ENCODE measurements at places on chromosomes 4 and X.

- no peak for DNase-seq
These were observed 97.3 kb downstream of the GEMIN8 start for GRCh38 chrX:13932416-13932815.

- DNase-seq, result no peak
These were observed 71.1 kb upstream of the PPP3CA start for GRCh38 chr4:101418466-101418865.

DNA sequence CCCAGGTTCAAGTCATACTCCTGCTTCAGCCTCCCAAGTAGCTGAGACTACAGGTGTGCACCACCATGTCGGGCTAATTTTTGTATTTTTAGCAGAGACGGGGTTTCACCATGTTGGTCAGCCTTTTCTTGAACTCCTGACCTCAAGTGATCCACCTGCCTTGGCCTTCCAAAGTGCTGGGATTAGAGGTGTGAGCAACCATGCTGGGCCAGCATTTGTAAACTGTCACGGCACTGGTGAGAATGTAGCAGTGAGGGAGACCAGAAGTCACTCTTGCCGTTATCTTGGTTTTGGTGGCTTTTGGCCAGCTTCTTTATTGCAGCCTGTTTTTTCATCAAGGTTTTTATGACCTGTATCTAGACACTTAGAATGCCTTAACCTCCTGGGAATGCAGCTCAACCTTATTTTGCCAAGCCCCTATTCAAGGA lies 22.4 kb downstream of the PCDH18 start:
- DNase-seq, result no peak

- DNase-seq, result no peak
These were observed 12.7 kb upstream of the PAQR3 start for GRCh38 chr4:78951862-78952472.

DNA sequence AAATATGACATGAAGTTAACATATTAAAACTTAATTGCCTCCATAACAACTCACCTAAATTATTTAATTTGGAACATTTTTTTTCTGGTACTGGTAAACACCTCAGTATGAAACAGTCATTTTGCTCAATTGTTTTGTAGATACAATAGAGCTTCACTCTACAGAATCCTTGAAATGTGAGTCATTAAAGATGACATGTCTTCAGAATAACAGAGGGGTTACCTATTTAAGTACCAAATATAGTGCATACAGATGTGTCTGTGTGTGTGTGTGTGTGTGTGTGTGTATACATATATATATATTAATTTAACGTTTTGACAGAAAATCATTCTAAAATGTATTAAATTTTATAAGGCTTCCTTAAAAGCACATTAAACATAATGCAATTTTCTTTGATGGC lies 297.6 kb downstream of the INPP4B start:
- no peak for DNase-seq

- DNase-seq, result no peak
These were observed 828.3 kb downstream of the TECRL start for GRCh38 chr4:63580796-63581475.

DNA sequence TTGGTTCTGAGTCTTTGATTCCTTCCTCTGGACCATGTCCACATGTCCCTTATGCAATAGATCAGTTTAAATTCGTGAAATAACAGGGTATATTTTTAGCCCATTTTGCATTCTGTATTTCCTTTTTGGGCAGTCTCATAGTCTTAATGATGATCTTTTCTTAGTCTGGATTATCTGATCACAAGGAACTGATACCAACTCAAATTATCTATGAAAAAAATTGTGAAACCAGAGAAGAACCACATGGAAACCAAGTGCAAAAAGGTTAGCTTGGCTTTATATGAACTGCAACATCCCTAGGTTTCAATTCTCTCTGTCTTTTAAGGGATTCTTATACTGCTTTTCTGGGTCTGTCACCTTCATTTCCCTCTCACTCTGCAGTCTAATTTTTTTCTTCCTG lies 608.6 kb upstream of the AADAT start:
- DNase-seq, result no peak

DNA sequence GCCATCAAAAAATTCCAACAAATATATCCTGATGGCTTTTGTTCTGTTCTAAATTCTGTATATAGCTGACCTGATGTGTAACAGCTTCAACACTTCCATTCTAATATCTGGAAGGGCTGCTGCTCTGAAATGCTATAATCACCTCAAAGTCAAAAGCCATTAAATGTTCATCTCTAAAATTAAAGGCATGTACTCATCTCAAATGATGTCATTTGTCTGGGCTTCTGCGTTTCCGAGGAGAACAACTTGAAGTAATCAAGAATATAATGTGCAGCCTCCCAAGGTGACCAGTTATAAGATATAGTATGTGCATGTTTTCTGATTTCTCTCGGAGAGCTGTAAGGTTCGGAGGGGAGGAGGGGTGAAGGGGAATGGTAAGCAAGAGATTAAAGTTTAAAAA lies 237.6 kb downstream of the SCFD2 start:
- no peak for DNase-seq

- no peak for DNase-seq
These were observed 6.3 kb upstream of the USP53 start for GRCh38 chr4:119206178-119206577.

GRCh38 chrX:147978931-147979330 lies 2.2 kb upstream of the FMR1NB start:
- no peak for DNase-seq

GRCh38 chr4:158993891-158994290 lies 109.0 kb upstream of the RAPGEF2 start:
- DNase-seq, result no peak

GRCh38 chr4:184384810-184385557 lies 89.4 kb downstream of the IRF2 start:
- DNase-seq, result no peak
